Kidney capillary endothelial cell (primary cell): ENCODE measurements at places on chromosomes 2 and 18.

DNA sequence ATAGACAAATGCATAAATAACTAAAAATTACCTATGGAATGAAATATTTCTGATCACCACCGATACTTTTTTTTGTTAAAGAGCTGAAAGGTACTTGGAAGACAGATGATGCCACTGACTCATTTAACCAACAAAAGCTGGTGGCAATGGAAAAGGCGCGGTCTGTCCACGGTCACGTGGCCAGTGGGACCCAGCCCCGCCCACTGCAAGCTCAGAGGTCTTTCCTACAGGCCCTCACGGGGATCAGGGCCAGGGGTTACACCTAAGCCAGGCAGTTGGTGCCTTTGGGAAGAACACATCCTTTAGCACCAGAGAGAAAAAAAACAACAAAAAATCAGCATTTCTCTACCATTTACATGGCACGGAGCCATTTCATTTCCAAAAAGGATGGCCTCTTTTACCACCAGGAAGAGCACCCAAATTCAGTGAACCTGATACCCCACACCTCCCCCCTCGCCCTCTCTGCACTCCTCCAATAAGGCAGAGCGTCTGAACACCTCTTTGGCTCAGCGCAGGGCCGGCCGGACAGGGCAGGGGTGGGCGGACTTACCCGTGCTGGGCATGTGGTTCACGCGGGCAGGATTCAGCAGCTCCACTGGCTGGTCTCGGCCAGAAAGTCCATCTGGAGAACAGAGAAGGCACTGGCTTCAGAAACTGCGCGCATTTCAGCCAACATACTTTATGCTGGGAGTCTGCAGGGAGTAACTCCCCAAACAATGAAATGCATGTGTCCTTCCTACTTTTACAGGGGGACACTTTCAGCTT, 164.6 kb downstream of the HDAC4 start:
- no peak for DNase-seq

GRCh38 chr18:76429262-76430126, 65.5 kb downstream of the ZNF516 start:
- no peak for DNase-seq

GRCh38 chr2:226760412-226761194, 39.0 kb downstream of the IRS1 start:
- DNase-seq = no peak

GRCh38 chr2:207683879-207684627, 27.4 kb upstream of the CCNYL1 start:
- peak; percentile 40 for DNase-seq

DNA sequence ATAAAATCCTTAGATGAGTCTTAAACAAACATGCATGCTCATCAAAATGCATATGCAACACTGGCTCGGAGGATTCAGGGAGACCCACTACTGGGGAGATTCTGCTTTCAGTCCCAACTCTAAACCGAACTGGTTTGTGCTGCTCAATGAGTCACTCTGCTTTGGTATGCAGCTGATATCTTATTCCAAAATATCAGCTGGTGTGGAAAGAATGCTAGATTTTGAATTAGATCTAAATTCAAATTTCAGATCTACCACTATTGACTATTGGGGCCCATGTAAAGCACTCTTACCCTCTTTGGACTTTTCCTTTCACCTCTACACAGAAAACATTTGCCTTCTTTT, 39.2 kb upstream of the TTN start:
- no peak for DNase-seq

DNA sequence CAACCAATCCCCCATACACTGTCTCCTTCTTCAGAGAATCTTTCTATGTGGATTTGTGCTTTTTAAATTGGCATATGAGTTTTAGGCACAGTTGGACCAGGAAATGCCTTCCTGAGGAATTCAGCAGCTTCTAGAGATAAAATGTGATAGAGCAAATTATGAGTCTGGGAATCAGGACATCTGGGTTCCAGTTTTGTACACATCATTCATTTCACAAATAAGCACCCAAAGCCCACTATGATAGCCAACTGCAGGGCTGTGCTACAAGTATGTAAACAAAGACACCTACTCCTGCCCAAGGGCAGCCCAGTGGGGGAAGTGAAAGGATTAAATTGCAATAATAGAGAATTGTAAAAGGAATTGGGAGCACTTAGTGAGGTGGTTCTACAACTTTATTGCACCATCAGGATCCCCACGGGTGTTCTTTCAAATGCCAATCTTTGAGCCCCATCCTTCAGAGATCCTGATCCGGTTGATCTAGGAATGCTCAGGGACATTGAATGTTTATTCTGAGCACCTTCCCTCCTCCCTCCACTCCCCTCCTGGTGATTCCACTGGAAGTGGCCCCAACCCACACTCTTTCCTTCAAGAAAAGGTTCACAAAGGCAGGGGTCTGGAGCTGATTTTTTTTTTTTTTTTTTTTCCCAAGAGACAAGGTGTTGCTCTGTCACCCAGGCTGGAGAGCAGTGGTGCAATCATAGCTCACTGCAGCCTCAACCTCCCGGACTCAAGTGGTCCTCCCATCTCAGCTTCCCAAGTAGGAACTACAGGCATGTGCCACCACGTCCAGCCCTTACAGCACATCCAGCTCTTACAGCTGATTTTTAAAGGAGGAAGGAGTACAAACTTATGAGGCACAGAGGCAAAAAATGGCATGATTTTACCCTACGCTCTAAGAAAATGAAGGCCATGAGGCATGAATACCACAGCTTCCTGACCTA, 11.1 kb upstream of the KCMF1 start:
- no peak for DNase-seq

GRCh38 chr18:47254341-47254939, 3.0 kb upstream of the SKOR2 start:
- no peak for DNase-seq

DNA sequence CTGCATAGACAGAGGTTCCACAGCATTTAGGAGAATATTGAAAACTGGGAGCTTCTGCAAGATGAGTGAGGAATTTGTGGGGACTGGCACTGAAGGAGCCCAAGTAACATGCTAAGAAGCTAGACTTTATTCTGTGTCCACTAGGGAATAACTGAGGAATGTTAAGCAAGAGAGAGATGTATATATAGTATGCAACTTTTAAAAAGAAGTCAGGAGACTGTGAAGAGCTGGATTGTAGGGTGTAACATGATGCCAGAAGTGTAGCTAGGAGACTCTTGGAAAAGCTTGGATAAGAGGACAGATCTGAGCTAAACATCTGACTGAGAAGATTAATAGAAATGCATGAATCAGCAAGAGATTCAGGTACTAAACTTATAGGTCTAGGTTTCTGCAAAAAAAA, 270.6 kb upstream of the MMADHC start:
- DNase-seq = peak; percentile 2

- no peak for DNase-seq
Observed at GRCh38 chr2:144078106-144078505, 441.8 kb downstream of the ZEB2 start.

GRCh38 chr2:239671916-239672849, 271.4 kb upstream of the HDAC4 start:
- no peak for DNase-seq

GRCh38 chr2:223459328-223459939, 142.7 kb downstream of the SCG2 start:
- peak; percentile 64 for DNase-seq
